ENCODE measurements at places on chromosomes 13 and 19.

GRCh38 chr13:23789576-23790346, 99.4 kb downstream of the MIPEP start:
- DNase-seq = no peak

- no peak for DNase-seq
These were observed 79.0 kb upstream of the SLC7A1 start for GRCh38 chr13:29674532-29674931.

DNA sequence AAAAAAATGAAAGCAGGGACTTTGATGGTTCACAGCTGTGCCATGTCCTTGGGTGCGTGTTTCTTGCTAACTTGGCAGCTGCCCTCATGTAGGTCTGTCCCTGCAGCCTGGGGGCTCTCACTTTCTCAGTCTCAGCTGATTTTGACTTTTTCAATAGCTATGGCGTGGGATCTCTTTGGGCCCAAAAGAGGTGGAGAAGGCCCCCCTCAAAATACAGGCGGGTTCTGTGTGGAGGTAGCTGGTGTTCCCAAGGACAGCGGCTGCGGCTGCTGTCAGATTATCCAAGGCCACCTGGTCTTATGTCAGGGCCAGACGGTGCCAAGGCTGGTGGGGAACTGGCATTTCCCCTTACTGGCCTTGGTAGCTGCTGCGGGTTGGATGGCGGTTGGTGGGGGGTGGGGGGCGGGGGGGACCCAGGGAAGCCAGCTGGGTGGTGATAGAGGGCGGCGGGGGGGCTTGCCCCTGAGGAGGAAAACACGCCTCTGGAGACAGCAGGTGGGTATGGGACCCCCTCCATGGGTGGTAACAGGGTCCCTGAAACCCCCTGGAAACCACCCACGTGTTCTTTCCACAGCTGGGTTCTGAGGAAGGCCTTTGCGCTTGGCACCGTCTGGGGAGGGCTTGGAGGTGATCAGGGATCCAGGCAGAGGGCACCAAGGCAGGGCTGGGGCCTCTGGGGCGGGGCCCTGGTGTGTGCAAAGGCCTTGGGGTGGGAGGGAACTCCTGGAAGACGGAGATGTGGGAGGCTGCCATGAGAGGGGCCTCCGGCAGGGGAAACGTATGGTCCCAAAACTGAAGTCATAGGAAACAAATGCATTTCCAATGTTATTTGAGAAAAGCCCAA, 4.1 kb downstream of the TIMM13 start:
- DNase-seq = no peak

DNA sequence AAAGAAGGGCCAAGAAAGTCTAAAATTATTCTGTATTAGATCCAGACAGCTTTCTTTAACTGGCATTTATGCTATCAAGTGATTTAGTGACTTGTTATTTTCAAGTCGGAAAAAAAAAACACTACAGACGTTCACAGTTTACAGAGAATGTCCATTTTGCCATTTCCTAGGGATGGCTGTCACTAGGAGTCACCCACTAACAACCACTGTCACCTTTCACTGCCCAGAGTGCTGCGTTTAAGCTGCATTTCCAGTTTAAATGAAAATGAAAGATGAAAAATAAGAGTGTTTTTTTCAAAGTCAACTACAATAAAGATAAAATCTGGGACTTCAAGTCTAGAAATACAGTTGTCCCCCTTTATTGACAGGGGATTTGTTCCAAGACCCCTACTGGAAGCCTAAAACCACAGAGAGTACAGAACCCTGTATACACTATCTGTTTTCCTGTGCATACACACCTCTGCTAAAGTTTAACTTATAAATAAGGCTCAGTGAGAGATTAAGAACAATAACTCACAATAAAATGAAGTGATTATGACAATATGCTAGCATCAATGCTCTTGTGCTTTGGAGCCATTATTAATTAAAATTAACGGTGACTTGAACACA, 112.5 kb downstream of the SACS start:
- no peak for DNase-seq

DNA sequence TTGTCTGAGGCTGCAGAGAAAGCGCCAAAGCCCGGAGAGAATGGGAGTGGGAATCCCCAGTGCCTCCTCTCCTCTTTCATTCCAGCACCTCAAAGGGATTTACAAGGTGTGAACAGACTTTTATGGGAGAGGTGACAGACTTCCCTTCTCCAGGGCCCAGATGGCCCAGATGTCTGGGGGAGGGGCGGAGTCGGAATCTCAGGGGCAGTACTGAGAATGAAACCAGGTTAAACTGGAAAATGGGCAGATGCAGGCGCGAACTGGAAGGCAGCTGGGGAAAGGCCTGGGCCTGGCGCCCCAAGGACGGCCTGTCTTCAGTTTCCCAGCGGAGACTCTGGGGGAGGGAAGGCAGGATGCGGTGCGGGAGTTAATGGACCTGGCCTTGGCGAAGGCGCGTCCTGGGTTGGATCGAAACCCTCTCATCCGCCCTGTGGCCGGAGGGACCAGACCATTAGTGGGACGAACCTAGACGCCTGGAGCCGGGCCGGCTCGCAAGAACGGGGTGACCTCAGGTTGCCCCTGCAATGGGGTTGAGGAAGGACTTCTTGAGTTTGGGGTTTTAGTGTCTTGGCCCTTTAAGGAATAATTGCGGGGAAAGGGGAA, 592 bp upstream of the TRIP10 start:
- DNase-seq = no peak

DNA sequence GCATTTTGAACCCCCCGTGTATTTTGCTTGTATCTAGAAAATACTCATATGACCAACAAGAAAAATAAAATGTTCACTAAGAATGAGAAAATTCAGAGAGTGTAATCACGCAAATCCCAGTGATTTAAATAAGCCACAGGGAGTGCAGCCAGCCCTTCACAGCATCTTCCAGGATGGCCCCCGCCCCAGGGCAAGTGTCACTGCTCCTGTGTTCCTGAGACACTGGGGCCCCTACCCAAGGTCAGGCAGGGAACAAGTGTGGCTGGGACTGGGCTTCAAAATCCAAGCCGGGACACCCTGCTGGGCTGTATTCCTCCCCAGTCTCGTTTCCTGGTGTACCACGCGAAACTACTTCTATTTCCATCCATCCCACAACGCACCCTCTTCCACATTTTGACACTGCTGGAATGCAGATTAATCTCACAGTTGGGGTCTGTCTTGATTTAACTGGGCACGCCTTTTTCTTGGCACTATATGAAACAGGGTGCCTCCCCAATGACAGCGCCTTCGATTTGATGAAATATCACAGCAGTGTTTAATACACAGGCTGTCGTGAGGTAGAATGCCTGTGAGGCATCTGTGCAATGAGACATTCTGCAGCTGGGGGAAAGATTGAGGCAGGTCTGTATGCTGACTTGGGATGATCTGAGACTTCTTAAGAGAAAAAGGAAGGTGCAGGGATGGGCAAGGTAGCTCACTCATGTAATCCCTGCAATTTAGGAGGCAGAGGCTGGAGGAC, 18.3 kb upstream of the CCNP start:
- DNase-seq = no peak

GRCh38 chr19:47506459-47506858, 8.4 kb downstream of the NAPA start:
- DNase-seq = no peak

DNA sequence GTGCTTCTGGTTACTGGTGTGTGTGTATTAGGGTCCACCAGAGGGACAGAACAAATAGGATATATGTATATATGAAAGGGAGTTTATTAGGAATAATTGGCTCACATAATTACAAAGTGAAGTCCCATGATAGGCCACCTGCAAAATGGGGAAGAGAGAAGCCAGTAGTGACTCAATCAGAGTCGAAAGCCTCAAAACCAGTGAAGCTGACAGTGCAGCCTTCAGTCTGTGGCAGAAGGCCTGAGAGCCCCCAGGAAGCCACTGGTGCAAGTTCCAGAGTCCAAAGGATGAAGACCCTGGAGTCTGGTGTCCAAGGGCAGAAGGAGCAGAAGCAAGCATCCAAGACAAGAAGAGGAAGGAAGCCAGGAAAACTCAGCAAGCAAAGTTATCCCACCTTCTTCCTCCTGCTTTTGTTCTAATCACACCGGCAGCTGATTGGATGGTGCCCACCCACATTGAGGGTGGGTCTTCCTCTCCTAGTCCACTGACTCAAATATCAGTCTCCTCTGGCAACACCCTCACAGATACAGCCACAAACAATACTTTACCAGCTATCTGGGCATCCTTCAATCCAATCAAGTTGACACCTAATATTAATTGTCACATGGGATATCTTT, 21.7 kb upstream of the SCEL start:
- DNase-seq = no peak

GRCh38 chr19:39813264-39813993, 20.5 kb downstream of the DYRK1B start:
- DNase-seq = no peak

- no peak for DNase-seq
These were observed 480.5 kb upstream of the SLITRK1 start for GRCh38 chr13:84362777-84363176.

GRCh38 chr13:80873589-80873988, 532.7 kb upstream of the SPRY2 start:
- DNase-seq = no peak

DNA sequence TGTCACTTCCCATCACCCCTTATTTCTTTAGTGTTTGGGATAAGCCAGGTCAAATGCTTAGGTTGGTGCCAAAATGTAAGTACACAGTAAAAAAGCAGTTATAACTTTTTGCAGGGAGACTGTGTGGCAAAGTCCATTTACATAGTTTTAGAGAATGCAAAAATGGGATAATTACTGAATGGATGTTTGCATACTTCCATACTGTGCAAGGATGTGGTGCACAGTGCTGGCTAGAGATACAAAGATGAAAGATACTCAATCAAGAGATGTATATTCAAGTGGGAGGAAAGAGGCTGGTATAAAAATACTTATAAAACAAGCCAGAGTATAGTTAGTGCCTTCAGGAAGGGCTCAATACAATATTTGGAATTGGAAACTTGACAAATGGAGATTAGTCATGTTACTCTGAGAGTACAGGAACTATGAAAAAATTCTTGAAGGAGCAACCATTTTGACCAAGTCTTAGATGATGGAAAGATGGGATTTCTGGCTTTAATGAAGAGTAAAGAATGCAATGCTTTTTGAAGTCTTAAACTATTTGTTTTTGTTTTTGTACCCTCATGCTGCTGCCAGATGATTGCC, 8.0 kb downstream of the PDS5B start:
- DNase-seq = no peak

DNA sequence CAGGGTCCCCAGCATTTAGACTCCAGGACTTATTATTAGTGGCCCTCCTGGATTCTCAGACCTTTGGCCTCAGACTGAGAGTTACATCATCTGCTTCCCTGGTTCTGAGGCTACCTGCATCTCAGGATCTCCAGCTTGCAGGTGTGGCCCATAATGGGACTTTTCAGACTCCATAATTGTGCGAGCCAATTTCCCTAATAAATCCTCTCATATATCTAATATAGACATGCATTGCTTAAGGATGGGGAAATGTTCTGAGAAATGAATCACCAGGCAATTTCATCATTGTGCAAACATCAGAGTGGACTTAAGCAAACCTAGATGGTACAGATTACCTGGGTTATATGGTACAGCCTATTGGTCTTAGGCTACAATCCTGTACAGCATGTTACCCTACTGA, 116.5 kb upstream of the FBXL3 start:
- no peak for DNase-seq

GRCh38 chr13:33550276-33550675, 264.7 kb upstream of the STARD13 start:
- no peak for DNase-seq

- DNase-seq = no peak
These were observed 1.4 kb upstream of the TSHZ3 start for GRCh38 chr19:31350693-31351055.

GRCh38 chr19:9823816-9824215, 3.9 kb upstream of the UBL5 start:
- DNase-seq = no peak

- DNase-seq = no peak
These were observed 108.7 kb downstream of the DPF1 start for GRCh38 chr19:38115271-38115802.

DNA sequence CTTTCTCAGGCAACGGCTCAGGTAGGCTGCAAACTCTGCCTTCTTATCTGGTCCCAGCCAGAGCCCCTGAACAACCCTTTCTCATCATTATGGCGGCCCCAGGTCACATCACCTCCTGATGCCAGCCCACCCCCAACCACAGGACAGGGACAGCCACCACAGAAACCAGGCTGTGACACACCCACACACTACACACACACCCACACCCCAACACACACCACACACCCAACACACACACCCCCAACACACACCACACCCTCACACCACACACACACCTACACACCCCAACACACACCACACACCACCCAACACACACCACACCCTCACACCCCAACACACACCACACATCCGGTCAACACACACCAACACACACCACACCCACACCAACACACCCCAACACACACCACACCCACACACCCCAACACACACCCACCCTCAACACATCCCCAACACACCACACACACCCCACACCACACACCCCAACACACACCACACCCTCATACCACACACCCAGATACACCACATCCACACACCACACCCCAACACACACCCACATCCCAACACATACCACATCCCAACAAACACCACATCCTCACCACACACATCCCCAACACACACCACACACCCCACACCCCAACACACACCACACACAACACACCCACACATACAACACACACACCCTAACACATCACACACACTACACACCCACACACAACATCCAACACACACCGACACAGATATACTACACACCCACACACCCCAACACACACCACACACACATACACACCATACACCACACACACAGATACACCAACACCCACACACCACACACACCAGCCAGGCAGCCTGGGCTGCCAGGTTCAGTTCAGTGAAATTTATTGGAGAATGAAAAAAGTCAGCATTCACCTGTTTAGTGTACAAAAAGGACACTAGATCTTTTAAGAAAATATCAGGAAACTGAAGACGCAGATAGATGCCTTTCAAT, 4.2 kb upstream of the ISYNA1 start:
- DNase-seq = no peak

- no peak for DNase-seq
These were observed 44.7 kb upstream of the FRY start for GRCh38 chr13:31986676-31987470.

DNA sequence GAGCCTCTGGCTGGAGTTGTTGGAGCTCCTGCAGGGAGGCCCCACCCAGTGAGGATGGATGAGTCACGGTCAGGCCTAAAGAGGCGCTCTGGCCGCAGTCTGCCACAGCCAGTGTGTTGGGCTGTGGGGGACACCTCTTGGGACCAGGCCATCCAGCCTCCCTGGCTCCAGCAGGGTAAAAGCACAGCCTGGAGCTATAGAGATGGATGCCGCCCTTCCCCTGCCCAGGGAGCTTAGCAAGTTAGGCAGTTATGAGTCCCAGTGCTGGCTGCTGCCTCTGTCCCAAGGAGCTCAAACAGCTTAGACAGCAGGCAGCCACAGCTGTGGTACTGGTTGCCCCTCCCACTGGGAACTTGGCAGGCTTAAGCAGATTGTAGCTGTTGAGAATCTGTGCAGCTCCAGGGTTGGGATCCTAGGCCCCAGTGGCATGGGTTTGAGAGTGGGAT, 100.9 kb downstream of the NDFIP2 start:
- no peak for DNase-seq

- DNase-seq = no peak
These were observed 1255.4 kb upstream of the SPRY2 start for GRCh38 chr13:81596224-81596753.

- DNase-seq = no peak
These were observed 336.0 kb downstream of the TBC1D4 start for GRCh38 chr13:75145927-75146326.
